CD8-positive, alpha-beta memory T cell (primary cell): ENCODE measurements at places on chromosomes 2 and 18.

DNA sequence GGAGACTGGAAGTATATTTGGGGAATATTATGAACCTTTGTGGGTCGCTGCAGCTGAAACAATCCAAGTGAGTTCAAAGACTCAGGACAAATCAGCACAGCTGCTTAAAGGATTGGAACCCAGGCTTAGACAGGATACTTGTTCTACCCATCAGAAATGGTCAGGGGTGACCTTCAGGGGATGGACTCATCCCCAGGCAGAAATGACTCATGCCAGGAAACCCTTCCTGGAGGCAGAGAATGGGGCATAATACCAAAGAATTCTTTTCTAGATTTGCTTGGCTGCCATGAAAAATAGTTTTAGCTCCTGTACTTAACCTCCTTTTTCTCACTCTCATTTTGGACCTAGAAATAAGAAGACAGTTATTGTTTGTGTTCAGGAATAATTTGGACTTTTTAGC lies 425.5 kb downstream of the TSN start:
- no peak for DNase-seq

DNA sequence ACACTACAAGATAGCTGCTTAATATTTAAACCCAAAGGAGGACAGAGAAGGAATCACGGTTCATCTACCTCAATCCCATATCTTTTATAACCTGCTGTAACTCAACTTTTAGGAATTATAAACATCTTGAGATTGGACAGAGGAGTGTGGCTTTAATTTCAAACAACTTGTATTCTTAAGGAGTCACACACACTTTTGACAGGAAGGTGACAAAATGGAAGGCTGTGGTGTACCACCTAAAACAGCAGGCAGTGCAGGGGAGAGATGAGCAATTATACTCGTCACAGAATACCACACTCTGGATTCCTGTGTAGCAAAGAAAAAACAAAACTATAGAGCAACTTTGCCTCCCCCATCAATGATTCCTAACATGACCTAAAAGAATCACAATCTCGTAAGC lies 194.8 kb downstream of the ZEB2 start:
- DNase-seq = peak; percentile 49

- DNase-seq = no peak
These were observed 1.8 kb upstream of the SULT6B1 start for GRCh38 chr2:37190290-37190689.

GRCh38 chr2:63544017-63544627 lies 44.2 kb downstream of the WDPCP start:
- DNase-seq = no peak

DNA sequence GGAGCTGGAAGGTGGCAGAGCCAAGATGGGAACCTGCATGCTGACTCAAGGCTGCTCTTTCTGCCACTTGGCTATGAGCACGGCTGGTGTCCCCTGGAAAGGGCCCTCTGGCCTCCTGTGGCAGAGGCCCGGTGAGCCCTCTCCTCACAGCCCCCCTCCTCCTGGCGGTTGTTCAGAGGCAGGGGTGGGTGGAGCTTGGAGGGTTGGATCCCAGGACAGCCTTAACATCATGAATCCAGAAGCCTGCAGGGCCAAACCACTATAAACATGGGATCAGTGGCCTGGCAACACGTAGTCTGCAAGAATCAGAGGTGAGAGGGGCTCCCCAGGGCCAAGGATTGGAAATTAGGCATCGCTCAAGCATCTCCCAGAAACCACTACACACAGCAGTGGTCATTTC lies 48.5 kb upstream of the LOXHD1 start:
- no peak for DNase-seq

- no peak for DNase-seq
These were observed 164.8 kb downstream of the ATAD2B start for GRCh38 chr2:23762141-23762540.

GRCh38 chr2:196241175-196241574 lies 69.8 kb upstream of the STK17B start:
- DNase-seq = no peak

- no peak for DNase-seq
These were observed 131.3 kb downstream of the PRPF40A start for GRCh38 chr2:152585830-152586484.

DNA sequence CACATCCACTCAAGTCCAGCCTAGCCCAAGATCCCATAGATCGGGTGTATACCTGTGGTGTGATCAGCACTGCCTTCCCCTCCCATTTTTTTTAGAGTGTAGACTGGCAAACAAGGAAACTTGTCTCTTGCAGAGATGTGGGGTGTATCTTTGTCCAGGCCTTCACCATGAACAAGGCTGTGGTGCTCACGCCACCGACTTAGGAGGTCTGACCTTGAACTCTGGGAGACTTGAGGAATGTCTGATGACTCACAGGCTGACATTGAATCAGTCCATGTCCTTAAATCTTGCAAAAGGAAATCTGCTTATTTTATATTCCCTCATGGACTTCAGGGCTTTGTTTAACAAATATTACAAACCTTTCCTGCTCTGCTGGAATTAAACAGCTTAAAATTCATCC lies 4.5 kb upstream of the CTIF start:
- DNase-seq = no peak

GRCh38 chr18:61742565-61743429 lies 150.0 kb downstream of the RNF152 start:
- no peak for DNase-seq

GRCh38 chr2:20224716-20225293 lies at the start of gene SDC1:
Gene SDC1, minus strand, starts transcription at chr2:20225130. Its CDS starts 263 bp downstream, at chr2:20224867.
- DNase-seq = no peak

DNA sequence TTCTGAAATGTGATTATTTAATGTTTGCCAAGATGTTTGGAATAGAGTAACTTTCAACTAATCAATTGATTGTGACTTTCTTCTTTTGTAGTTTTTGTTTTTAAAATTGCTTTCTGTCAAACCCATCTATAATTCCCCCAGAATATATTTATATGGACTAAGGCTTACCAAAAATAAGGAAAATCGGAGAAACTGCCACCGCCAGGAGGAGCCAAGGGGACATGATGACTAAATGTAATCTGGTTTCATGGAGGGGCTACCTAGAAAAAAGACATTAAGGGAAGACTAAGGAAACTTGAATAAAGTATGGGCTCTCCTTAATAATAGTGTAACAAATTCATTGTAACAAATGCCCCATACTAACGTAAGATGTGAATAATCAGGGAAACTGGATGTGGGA lies 19.5 kb downstream of the BOLA3 start:
- DNase-seq = no peak

- no peak for DNase-seq
These were observed 36.8 kb upstream of the LCLAT1 start for GRCh38 chr2:30410217-30410616.

GRCh38 chr2:141201016-141201565 lies 929.7 kb downstream of the LRP1B start:
- DNase-seq = no peak

- no peak for DNase-seq
These were observed 155.6 kb downstream of the METTL4 start for GRCh38 chr18:2415656-2416055.

DNA sequence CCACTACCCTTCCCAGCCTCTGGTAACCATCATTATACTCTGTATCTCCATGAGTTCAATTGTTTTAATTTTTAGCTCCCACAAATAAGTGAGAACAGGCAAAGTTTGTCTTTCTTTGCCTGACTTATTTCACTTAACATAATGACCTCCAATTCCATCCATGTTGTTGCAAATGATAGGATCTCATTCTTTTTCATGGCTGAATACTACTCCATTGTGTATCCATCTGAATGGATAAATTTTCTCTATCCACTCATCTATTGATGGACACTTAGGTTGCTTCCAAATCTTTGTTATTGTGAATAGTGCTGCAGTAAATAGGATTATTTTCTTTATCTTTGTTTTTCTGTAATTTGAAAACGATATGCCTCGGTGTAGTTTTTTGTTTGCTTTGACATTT lies 26.2 kb downstream of the ANKAR start:
- DNase-seq = no peak

- no peak for DNase-seq
These were observed 58.9 kb downstream of the TRPM8 start for GRCh38 chr2:233976087-233976486.

GRCh38 chr2:192246297-192246696 lies 51.6 kb upstream of the TMEFF2 start:
- no peak for DNase-seq

DNA sequence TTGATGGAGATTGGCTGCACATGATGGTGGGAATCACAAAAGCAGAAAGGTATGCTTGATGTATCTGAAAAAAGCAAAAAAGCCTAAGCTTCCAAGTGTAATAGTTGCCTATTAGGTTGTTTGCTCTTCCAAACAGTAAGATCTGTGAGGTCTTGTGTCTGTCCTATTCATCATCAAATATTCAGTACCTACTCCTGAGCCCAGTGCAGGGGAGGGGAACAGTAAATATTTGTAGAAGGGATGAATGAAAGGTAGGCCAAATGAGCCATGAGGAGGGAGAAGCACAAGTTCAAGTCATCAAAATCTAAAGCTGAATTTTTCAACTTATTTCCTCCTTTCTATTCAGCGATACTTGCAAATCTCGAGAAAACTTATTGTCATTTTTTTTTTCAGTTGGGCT lies 153.2 kb upstream of the ETAA1 start:
- no peak for DNase-seq

DNA sequence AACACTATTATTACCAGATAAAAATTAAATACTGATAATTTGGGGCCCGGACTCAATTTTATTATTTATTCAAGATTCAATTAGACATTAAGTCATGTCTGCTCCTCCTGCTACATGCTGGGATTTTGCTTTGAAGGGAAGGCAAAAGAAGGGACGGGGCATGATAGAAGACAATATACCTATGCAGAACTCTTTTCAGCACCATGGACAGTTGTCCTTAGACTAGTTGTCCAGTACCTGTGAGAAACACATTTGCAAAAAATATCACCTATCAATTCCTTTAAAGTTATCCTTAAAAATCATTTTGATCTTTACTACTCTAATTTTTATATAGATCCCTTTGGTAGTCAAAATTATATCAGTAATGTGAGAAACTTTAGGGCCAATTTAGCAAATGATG lies 100.2 kb upstream of the SULT1C3 start:
- no peak for DNase-seq

GRCh38 chr2:58870704-58871103 lies 629.6 kb upstream of the FANCL start:
- no peak for DNase-seq

- no peak for DNase-seq
These were observed 28.7 kb downstream of the ACAA2 start for GRCh38 chr18:49784427-49785185.

GRCh38 chr2:14364471-14364870 lies 268.0 kb upstream of the LRATD1 start:
- no peak for DNase-seq

GRCh38 chr2:233817361-233817911 lies 36.9 kb downstream of the HJURP start:
- DNase-seq = no peak

DNA sequence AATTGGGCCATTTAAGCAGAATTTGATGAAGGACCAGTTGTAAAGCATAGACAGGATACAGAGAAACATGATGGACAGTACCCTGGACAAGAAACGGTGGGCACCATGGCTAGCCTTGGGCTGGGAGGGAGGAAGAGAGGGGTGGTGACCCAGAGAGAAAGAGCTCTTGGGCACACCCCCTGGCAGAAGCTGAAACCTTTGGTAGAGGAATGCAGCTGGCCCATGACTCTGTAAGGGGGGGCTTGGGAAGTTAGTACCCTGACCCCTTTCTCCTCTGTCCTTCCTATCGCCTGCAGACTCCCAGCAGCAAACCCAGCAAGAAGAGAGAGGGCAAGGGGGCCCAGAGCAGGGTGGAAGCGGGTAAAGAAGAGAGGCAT lies 32.6 kb downstream of the MRPL44 start:
- no peak for DNase-seq

GRCh38 chr2:26430826-26431225 lies 29.1 kb downstream of the DRC1 start:
- DNase-seq = no peak

DNA sequence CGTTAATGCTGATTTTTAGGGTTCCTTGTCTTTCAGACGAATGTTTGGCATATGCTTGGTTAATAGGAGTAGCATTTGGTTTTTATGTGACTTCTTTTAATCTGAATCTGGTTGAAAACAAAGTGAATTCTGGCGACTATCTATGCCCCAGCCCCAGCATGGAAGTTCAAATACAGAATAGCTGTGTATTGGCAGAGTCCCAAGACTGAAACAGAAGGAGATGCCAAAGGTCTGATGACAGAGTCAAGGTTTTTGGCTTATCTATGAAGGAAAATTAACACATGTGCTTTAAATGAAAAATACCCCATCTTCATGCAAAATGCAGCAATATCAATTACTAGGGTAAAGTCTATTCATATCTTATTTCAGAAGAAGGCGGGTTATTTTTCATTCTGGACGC lies 734.8 kb upstream of the NXPH2 start:
- no peak for DNase-seq
